Esophagus squamous epithelium (tissue), 5 donors: ENCODE measurements at places on chromosomes 13 and 19.

DNA sequence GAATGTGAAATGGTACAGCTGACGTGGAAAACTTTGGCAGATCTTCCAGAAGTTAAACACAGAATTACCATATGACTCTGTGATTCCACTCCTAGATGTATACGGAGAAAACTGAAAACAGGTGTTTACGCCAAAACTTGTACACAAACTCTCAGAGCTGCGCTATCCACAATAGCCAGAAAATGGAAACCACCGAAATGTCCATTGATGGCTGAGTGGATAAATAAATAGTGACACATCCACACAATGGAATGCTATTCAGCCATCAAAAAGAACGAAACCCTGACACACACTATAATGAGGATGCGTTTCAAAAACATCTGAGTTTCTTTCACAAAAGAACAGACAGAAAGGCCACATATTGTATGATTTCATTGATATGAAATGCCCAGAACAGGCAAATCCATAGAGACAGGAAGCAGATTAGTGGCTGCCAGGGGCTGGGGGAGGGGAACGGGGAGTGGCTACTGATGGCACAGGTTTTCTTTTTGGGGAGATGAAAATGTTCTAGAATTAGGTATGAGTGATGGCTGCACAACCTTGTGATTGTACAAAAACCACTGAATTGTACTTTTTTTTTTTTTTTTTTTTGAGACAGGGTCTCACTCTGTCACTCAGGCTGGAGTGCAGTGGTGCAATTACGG is 33.0 kb downstream of the IL12RB1 start:
- no peak for DNase-seq

- DNase-seq = no peak
Measured at GRCh38 chr19:6717036-6717435, 3.4 kb downstream of the C3 start.

- no peak for DNase-seq
Measured at GRCh38 chr19:2490659-2491058, 14.7 kb downstream of the GADD45B start.

DNA sequence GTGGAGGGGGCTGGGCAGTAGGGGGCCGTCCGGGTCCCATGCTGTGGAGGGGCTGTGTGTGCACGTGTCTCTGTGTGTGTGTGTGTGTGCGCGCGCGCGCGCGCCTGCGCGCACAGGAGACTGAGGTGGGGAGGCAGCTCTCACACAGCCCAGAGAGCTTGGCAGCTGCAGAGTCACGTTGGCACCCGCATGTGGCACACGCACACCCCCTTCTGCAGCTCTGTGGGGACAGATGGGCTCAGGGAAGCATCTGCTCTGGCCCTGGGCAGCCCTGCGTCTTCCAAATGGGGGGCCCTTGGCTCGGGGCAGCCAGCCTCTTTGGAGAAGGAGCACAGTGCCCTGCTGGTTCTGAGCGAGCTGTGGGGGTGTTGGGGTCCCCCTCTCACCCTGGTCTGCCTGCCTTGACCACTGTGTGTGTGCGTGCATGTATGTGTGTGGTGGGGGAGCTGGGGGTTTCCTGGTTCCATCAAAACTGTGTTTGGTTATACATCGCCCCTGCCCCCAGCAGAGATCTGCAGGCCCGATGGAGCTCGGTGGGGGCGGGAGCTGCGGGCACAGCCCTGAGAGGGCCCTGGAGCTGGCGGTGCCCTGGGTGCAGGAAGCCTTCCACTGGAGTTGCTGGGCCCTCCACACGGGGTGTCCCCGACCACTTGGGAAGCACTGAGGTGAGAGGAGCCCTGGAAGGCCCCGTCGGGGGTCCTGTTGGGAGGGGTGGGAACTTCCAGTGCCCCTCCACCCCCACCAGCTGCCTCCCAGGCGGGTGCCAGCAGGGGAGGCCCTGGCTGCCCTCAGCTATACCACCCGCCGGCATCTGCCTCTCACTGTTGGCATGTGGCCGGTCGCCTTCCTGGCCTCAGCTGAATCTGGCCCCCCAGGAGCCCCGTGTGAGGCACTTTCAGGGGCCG is 67.1 kb downstream of the KDM4B start:
- no peak for DNase-seq

DNA sequence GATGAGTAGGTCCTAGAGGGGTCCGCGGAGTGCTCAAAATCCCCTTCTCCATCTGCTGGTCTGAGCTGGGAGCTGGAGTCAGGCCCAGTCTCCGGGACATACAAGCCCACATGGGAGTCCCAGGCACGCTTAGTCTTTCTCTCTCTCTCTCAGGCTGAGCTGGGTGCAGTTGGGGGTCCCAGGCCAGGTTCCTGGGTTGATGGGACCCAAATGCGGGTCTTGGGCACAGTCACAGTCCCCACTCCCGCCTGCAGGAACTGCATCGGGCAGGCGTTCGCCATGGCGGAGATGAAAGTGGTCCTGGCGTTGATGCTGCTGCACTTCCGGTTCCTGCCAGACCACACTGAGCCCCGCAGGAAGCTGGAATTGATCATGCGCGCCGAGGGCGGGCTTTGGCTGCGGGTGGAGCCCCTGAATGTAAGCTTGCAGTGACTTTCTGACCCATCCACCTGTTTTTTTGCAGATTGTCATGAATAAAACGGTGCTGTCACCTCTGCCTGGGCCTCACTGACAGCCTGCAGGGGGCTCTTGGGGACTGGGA is 23.8 kb downstream of the CYP4F12 start:
- DNase-seq = no peak

GRCh38 chr19:10725415-10725814 is 7.5 kb downstream of the DNM2 start:
- no peak for DNase-seq
